ENCODE measurements at places on chromosomes 11 and 22. TPM values are rescaled to one million over a fixed set of nuclear protein-coding genes. Genes with fewer than 3 reads are reported as not detected.

The OR2D2 gene
- total RNA-seq, result not detected

The TMEM132A gene
- 160 TPM for total RNA-seq

The IGLL1 gene
- total RNA-seq, result not detected

The PRODH gene
- 0.51 TPM for total RNA-seq

The CCDC34 gene
- total RNA-seq, result 29.5 TPM

The FAM111B gene
- 7.5 TPM for total RNA-seq

The SLC22A8 gene
- total RNA-seq, result not detected

The FGF19 gene
- 0.03 TPM for total RNA-seq

The TBX10 gene
- not detected for total RNA-seq

The PGM2L1 gene
- total RNA-seq, result 17.0 TPM

The ALG12 gene
- total RNA-seq, result 13.6 TPM

The HEPHL1 gene
- not detected for total RNA-seq

The MS4A6E gene
- total RNA-seq, result not detected

The ASRGL1 gene
- 13.0 TPM for total RNA-seq

The OR5T1 gene
- not detected for total RNA-seq

The MPZL2 gene
- total RNA-seq, result not detected

The DBX1 gene
- not detected for total RNA-seq

The OR8A1 gene
- not detected for total RNA-seq

The OR52E8 gene
- total RNA-seq, result not detected

The SMTNL1 gene
- not detected for total RNA-seq

The MDK gene
- 21.8 TPM for total RNA-seq

The TIMM10 gene
- total RNA-seq, result 178 TPM

The PHLDA2 gene
- total RNA-seq, result 149 TPM

The EFCAB6 gene
- total RNA-seq, result 0.62 TPM

The PRG2 gene
- total RNA-seq, result not detected

The PLEKHB1 gene
- total RNA-seq, result 0.46 TPM

The PLAAT5 gene
- not detected for total RNA-seq

The NUDT22 gene
- 41.9 TPM for total RNA-seq

The GGT5 gene
- total RNA-seq, result 1.8 TPM

The TIGD3 gene
- 0.60 TPM for total RNA-seq

The KREMEN1 gene
- 2.9 TPM for total RNA-seq

The RBMXL2 gene
- not detected for total RNA-seq

The KRTAP5-7 gene
- not detected for total RNA-seq

The UBQLNL gene
- not detected for total RNA-seq

The PNPLA5 gene
- total RNA-seq, result not detected

The ELFN2 gene
- 10.1 TPM for total RNA-seq

The SERPIND1 gene
- not detected for total RNA-seq

The IFITM10 gene
- total RNA-seq, result 1.3 TPM

The PHLDB1 gene
- 9.0 TPM for total RNA-seq

The OR8B4 gene
- not detected for total RNA-seq

Data from A549 treated with CORT108297 at 1 μM for 4 hours (cell line).